ENCODE measurements at places on chromosomes 6 and 20.

GRCh38 chr6:119337762-119338161 is 11.8 kb downstream of the MAN1A1 start:
- no peak for DNase-seq

DNA sequence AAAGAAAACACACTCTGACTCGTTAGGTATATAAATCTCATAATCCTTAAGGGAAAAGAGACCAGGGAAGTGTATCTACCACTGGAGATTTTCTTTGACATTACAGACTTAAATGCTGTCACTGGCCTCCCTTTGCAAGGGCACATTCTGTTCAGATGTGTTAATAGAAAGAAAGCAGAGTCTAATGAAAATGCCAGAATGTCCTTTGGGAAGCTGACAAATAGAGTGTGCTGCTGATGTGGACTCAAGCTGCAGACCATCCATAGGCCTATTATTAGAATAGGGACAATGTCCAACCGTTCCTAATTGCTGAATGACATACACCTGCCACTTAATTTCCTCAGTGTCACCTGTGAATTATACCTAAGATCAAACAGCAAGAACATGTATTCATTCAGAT is 41.2 kb downstream of the SLC35D3 start:
- no peak for DNase-seq

GRCh38 chr6:37640786-37641395 is 56.8 kb downstream of the MDGA1 start:
- DNase-seq: no peak

- no peak for DNase-seq
These were observed 29.5 kb downstream of the TCF21 start for GRCh38 chr6:133918208-133918930.

DNA sequence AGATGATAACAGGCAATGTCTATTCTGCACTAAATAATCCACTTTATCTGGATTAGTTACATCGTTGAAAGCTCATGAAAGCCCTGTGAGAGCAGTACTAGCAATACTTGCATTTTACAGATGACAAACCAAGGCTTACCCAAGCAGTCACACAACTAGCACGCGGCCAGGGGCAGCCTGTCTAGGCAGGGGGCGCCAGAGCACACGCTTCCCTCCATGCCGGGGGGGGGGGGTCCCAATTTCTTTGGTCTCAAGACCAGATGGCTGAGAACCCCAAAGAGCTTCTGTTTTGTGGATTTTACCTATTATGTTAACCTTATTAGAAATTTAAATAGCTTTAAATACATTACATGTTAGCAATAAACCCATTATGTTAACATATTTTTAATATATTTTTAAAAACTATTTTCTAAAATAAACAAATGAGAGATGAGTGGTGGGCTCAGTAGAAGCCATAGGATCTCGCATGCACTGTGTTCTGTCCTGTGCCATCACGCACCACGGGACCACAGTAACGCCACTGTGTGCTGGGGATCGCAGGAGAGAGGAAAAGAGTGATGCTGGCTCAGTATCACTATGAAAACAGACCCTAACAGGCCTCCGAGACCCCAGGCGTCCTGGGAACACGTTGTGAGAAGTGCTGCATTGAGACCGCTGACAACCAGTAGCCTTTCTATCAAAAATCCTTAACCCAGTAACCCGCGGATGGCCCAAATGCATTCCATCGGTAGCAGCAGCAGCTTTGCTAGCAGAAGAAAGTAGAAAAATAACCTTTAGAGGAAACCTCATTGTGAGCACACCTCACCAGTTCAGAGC is 5.3 kb upstream of the PRR18 start:
- peak; percentile 31 for DNase-seq

GRCh38 chr20:23937303-23938117 is 51.1 kb downstream of the GGTLC1 start:
- DNase-seq: peak; percentile 65

- DNase-seq: no peak
These were observed 261.2 kb upstream of the MAN1A1 start for GRCh38 chr6:119610754-119611153.

DNA sequence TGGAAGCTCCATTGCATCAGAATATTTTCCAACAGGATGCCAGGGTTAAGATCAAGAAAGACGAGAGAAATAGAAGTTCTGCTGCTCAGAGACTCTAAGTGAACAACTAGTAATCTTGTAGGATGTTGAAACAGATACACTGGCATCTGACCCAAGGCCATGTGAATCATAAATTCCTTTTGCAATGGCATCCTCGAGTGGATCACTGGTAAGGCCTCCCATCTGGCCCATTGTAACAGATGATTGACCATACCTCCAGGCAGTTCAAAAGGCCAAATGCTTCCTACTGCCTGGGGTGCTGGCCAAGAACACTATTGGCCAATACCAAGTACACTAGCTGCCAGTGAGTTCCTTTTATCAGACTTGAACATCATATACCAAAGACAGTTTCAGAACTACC is 9.9 kb upstream of the SLC17A3 start:
- DNase-seq: no peak

- no peak for DNase-seq
These were observed 2.7 kb downstream of the TEAD3 start for GRCh38 chr6:35494161-35494563.

- peak; percentile 87 for DNase-seq
These were observed 72.4 kb upstream of the BACH2 start for GRCh38 chr6:90369024-90369519.

GRCh38 chr20:14830466-14830865 is 493.1 kb upstream of the FLRT3 start:
- DNase-seq: no peak

GRCh38 chr20:16451982-16452381 is 121.3 kb downstream of the KIF16B start:
- no peak for DNase-seq

DNA sequence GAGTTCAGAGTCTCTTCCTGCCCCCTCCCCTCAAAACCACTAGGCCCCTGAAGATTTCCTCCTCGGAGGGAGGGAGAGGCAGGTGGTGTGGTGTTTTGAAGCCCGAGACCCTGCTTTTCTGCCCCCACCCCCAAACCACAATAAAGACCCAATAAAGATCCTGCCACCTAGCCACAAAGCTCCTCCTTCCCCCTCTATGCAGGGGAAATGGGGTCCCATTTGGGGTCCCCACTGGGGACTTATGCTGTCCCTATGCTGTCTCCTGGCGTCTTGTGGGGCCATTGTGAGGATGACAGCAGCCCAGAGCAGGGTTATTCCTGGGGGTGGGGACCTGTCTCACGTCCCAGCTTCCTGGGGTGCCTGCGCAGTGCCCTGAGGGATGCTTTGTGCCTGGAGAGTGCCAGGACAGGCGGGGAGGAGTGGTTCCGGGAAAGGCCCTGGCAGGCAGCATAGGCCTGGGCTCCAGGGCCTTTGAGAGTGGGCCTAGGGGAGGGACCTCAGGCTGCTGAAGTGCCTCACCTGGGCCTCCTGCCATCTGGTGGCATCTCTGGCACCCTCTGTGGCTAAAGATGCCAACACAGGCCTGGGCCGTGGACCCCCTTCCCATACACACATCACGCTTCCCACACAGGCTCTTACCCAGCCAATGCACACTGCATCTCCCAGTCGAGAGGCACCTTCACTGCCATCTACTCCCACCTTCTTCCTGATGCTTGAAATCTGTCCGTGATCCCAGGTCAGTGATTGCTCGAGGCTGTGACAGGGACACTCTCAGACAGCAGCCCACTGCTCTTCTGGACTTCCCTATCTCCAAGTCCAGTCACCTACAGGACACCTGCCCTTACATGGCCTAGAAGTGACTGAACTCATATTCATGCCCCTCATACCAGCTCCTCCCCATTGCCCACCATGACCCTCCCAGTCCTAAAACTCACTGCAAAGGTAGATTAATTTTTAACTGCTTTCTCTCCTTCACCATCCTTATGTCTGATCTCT is 7.9 kb upstream of the ARMC12 start:
- DNase-seq: no peak

GRCh38 chr6:56475736-56476457 is 166.8 kb downstream of the DST start:
- DNase-seq: peak; percentile 29

GRCh38 chr6:53302678-53303360 is 45.9 kb downstream of the ELOVL5 start:
- no peak for DNase-seq

All from HT-29 (cell line).